ENCODE measurements at places on chromosomes 4 and X. TPM values are rescaled to one million over a fixed set of nuclear protein-coding genes. Genes with fewer than 3 reads are reported as not detected.
A peak's percentile ranks its signal among the peaks of the same experiment; 100 is the strongest.

Gene RAB40AL
- not detected for total RNA-seq

- no peaks in the 10 kb centered on the region for H3K4me1 ChIP-seq
- no peaks in the 10 kb centered on the region for H3K27me3 ChIP-seq
- H3K36me3 ChIP-seq: no peaks in the 10 kb centered on the region
- no peak overlapping the region for H3K27ac ChIP-seq
- no peak overlapping the region for H3K4me3 ChIP-seq
Observed at GRCh38 chr4:44017422-44017739, 431.2 kb downstream of the KCTD8 start.

GRCh38 chrX:110373310-110373709, 14.7 kb downstream of the RTL9 start:
- H3K27me3 ChIP-seq: no peaks in the 10 kb centered on the region
- DNase-seq: no peak
- H3K4me1 ChIP-seq: no peaks in the 10 kb centered on the region

DNA sequence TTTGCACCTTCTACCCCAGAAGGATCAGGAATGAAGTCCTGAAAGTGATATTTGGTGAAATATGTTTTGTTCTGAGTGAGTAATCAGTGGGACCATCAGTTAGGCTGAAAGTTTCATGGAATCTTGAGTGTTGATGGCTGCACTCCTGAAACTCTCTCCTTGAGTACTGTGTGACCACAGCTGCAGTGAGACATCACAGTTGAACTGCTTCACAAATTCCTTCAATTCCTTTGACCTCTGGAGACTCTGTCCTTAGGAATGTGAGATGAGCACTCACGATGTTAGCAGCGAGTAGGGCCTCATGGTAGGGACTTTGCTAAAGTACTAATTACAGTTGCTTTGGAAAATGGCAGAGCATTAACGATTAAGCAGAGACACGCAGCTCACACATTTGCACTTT, 142.9 kb upstream of the SLC4A4 start:
- peaks cover 5% of the 10 kb centered on the region for H3K4me1 ChIP-seq
- H3K4me3 ChIP-seq: no peak overlapping the region
- H3K27ac ChIP-seq: no peak overlapping the region
- H3K36me3 ChIP-seq: no peaks in the 10 kb centered on the region
- no peak for DNase-seq

DNA sequence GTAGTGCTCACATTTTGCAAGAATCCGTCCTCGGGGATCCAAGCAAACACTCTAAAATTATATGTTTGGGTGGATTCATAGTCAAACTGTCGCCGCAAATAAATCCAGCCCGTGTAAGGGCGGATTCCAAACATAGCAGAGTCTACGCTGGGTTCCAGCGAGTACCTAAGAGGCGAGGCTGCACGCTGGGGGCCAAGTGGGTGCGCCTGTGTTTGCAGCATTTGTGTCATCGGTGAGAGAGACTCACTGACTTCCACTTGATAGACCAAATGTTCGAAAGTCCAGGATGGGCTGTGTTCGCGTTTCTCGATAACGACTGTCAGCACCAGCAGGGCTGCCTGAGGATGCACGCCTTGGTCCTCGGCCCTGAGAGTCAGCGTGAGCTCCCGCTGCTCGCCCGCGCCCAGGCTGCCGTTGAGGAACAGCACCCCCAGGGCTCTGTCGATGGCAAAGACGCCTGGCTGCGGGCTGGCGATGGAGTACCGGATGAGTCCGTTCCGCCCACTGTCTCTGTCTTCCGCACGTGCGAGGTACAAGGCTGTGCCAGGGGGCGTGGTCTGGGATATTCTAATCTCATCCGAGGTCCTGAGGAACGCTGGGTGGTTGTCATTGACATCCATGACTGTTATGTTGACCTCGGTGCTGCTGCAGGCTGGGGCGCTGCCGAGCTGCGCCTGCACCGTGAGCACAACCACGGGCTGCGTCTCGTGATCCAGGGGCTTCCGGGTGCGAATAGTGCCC, 158.7 kb downstream of the DCHS2 start:
- H3K4me3 ChIP-seq: peak overlapping the region; percentile 39
- H3K36me3 ChIP-seq: no peaks in the 10 kb centered on the region
- no peaks in the 10 kb centered on the region for H3K4me1 ChIP-seq
- H3K27me3 ChIP-seq: 0 out of 2 replicates have a peak, but pooled peaks cover 2% of the 10 kb centered on the region
- DNase-seq: peak; percentile 53

DNA sequence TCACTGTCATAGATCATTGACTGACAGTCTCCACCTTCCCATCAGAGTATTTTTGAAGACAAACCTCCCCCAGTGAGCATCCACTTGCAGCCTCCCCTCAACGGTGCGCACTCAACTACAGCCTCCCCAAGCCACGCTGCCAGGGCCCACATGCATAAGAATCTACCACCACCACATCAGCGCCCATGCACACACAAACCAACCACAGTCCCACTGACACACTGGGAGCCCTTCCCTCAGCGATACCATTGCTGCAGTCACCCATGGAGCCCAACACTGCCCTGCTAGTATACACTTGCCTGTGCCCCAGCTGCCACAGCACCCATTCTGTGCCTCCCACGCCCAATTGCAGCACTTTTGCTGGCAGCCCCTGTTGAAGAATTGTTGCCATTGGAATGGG, 132.9 kb downstream of the CHM start:
- H3K27me3 ChIP-seq: no peaks in the 10 kb centered on the region
- no peaks in the 10 kb centered on the region for H3K4me1 ChIP-seq
- DNase-seq: no peak
- no peaks in the 10 kb centered on the region for H3K36me3 ChIP-seq

DNA sequence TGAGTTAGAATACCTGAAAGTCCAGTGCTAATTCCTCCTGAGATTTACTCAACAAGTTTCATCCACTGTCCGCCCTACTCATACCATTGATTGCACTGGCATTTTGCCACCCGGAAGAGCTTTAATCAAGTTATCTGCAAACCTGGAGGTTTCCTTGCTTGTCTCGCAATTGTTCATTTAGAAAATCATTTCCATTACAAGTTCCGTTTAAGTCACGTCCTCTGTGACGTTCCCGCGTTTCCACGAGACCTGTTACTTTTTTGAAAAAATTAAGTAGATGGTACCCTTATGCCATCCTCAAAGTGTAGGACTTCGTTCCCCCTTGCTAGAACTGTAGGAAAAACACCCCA, 761 bp upstream of the FRYL start:
- no peaks in the 10 kb centered on the region for H3K36me3 ChIP-seq
- H3K4me1 ChIP-seq: peaks cover 5% of the 10 kb centered on the region
- no peak overlapping the region for H3K27ac ChIP-seq
- DNase-seq: no peak
- peak overlapping the region; percentile 85 for H3K4me3 ChIP-seq

- no peak overlapping the region for H3K27ac ChIP-seq
- no peak for DNase-seq
- H3K27me3 ChIP-seq: no peaks in the 10 kb centered on the region
Observed at GRCh38 chr4:182604161-182604622, 313.0 kb downstream of the DCTD start.

DNA sequence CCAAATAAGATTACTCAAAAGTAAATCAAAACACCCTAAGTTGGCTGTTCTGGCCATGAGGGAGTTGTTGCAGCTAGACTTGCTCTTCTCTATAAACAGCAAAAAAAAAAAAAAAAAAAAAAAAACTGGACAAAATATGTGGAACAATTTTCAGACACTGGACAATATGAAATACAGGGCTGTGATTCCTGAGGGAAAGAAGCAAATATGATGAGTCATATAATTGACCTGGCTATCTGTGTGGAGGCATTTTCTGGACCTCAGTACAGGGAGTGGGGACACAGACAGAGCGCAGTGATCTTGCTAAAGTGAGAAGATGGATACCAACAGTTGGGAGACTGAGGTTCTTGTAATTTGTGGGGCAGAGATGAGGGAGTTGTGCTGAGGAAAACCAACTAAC, 192.0 kb upstream of the HAND2 start:
- no peaks in the 10 kb centered on the region for H3K27me3 ChIP-seq
- H3K36me3 ChIP-seq: no peaks in the 10 kb centered on the region
- DNase-seq: no peak
- no peaks in the 10 kb centered on the region for H3K4me1 ChIP-seq

GRCh38 chr4:24570574-24571236, 13.6 kb downstream of the DHX15 start:
- no peaks in the 10 kb centered on the region for H3K27me3 ChIP-seq
- H3K4me3 ChIP-seq: no peak overlapping the region
- peaks cover 7% of the 10 kb centered on the region for H3K4me1 ChIP-seq
- no peak overlapping the region for H3K27ac ChIP-seq
- H3K36me3 ChIP-seq: peaks cover 90% of the 10 kb centered on the region

GRCh38 chr4:153759407-153760316, at the start of gene RNF175:
TSS of gene RNF175 (minus strand) at chr4:153760024. CDS start at chr4:153759862, 162 bp downstream.
- peak within 1 kb of the TSS; percentile 60 for H3K27ac ChIP-seq
- H3K36me3 ChIP-seq: no peaks in the 10 kb centered on the region
- H3K4me1 ChIP-seq: peaks cover 11% of the 10 kb centered on the region
